Pancreas (tissue), 10 donors: ENCODE measurements at places on chromosomes 3 and 15. TPM values are rescaled to one million over a fixed set of nuclear protein-coding genes. Genes with fewer than 3 reads are reported as not detected.

CNTN3 gene
- 1.8 TPM for total RNA-seq

ADAMTS9 gene
- total RNA-seq = 15.5 TPM

CRYBG3 gene
- 15.2 TPM for total RNA-seq

GRCh38 chr15:91369823-91370222 is 269.8 kb downstream of the SV2B start:
- no peaks in the 10 kb centered on the region for H3K4me1 ChIP-seq
- no peaks in the 10 kb centered on the region for H3K27me3 ChIP-seq
- DNase-seq = no peak
- H3K27ac ChIP-seq = no peak overlapping the region
- no peaks in the 10 kb centered on the region for H3K36me3 ChIP-seq
- H3K4me3 ChIP-seq = no peak overlapping the region

GRCh38 chr3:69218079-69218478 is 95.7 kb upstream of the LMOD3 start:
- H3K27ac ChIP-seq = no peak overlapping the region
- no peak overlapping the region for H3K4me3 ChIP-seq
- DNase-seq = no peak
- H3K27me3 ChIP-seq = no peaks in the 10 kb centered on the region
- no peaks in the 10 kb centered on the region for H3K4me1 ChIP-seq
- no peaks in the 10 kb centered on the region for H3K36me3 ChIP-seq
